ENCODE measurements at places on chromosomes 5 and 9.

- DNase-seq: no peak
These were observed 26.2 kb upstream of the LAMC3 start for GRCh38 chr9:130982636-130983358.

- no peak for DNase-seq
These were observed 845.9 kb downstream of the CDH9 start for GRCh38 chr5:26192486-26192885.

GRCh38 chr5:157524887-157525286 is 50.7 kb downstream of the ADAM19 start:
- no peak for DNase-seq

GRCh38 chr5:158838781-158839180 is 260.9 kb downstream of the EBF1 start:
- DNase-seq: no peak

DNA sequence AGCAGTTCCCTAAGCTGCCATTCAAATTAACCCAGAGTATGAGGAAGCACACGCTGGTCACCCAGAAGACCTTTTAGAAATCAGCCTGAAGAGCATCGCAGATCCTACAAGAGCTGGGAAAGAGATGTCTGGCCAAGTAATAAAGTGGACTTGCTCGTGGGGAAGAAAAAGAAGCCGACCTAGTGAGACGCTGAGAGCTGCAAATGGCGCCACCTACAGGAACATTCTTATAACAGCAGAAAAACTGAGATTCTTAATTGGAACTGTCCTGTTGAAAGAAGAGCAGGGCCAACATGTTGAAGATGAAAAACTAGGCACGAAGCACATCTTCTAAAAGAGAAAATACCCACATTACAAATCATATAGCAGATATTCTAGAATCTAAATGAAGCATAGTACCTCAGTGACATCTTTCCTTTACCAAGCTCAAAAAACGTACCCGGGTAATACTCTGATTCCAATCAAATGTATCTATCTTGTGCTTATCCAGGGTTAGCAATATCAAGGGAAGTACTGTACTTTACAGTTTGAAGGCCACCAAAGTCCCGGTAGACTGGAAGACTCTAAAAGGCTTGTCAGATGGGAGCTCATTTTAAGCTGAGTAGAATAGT is 3.9 kb upstream of the GNAQ start:
- no peak for DNase-seq

DNA sequence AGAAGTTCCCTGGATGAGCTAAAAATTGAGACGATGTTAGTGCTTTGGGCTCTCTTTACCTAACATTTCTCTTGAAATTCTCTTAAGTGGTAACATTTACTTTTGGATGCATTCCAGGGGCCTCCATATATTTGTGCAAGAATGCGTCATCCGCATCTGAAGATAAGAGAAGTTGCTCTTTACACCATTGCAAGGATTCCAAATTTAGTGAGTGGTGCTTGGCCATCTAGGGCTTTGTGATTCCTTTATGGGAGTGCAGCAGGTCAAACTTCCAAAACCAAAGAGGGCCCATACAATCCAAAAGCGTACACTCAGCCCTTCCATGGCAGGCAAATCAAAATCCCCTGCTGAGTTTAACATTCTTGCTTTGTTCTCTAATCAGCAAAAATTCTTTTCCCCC is 102.0 kb upstream of the DMAC1 start:
- no peak for DNase-seq

DNA sequence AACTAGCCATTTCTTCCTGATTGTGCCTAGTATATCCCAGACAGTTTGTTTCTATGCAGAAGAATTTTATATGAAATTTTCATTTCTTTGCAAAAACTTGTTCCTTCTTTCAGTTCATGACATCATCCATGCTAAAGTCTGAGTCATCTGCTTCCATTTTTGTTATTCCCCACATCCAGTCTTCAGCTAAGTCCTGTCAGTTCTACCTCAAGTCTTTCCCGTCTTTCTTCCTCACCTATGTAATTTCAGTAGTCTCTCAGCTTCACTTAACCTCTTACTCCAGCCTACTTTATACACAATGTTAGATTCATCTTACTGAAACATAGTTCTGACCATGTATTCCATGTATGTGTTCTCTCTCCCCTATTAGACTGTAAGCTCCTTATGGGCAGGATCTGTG is 39.1 kb downstream of the G3BP1 start:
- no peak for DNase-seq

GRCh38 chr9:90555351-90556057 is 87.1 kb downstream of the DIRAS2 start:
- DNase-seq: no peak

DNA sequence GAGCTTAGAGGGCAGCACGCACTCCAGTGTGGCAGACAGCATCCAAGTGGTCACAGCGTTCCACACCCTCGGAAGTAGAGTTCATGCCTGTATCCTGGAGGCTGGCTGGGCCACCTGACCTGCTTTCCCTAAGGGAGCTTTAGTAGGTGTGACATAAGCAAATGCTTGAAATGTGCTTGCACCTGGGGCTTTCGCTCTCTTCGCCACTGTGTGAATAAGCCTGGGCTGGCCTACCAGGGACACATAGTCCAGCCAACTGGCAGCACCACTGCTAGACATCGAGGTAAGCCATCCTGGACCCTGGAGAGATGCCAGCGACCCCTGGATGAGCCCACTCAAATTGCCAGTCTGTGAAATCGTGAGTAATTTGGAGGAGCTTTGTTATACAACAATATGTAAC is 24.9 kb upstream of the IRX4 start:
- no peak for DNase-seq

- DNase-seq: no peak
These were observed 69.6 kb downstream of the MAN2A1 start for GRCh38 chr5:109759306-109759705.

DNA sequence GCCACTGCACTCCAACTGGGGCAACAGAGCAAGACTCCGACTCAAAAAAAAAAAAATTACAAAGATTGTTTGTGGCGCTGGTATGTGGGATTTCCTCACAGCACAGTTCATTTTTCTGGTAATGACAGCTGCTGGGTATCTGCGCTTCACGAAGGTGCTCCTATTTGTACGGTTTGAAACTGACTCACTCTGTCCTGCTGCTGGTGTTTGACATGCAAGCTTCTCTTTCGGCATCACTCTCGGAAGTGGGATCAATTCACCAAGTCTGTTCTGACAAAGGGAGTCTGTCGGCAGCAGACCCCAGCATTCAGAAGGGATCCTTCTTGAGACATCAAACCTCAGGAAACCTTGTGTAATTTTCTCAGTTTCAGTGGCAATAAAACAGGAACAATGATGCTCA is 26.3 kb downstream of the MAML1 start:
- no peak for DNase-seq

- DNase-seq: no peak
These were observed 155.7 kb downstream of the RMI1 start for GRCh38 chr9:84136119-84136868.

- no peak for DNase-seq
These were observed 116.1 kb downstream of the KDM4C start for GRCh38 chr9:6873857-6874256.

DNA sequence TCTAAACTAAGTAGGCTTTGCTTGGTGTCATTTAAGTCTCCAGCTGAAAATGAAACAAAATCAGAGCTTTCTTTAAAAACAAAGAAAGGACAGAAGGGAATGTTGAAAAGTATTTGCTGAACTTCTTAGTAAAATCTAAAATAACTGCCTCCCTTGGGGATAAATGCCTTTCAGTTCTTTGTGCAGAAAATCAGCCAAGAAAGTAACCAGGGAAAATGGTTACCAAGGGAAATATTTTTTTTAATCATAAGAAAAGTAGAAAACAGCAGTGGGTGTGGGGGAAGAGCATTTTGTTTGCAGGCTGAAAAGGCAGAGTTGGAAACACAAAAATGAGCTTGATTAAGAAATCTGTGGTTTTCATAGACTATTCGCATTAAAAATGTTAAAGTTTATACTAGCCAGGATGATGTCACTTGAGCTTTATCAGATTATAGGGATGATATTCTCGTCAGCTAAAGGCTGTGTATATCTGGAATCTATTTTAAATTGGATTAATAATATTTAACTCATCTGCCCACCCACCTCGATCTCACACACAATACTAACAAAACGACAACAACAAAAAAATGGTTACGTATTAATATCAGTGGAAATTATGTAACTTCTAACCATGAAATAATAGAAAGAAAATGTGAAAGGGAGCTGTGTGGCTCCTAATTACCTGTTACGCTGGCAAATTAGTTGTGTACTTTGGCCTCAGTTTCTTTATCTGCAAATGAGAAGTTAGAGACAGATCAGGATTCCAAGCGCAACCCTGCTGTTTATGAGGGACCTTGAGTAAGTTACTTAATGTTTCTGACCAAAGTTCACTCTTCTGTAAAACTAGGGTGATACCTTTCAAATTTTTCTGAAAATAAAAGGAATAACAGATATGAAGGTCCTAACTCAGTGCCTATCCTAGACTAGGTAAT is at the start of gene ECM2:
Gene ECM2, minus strand, starts transcription at position 51 of the 911 bp plus-strand sequence. CDS start 13,124 bp downstream, outside the sequence.
- DNase-seq: no peak

DNA sequence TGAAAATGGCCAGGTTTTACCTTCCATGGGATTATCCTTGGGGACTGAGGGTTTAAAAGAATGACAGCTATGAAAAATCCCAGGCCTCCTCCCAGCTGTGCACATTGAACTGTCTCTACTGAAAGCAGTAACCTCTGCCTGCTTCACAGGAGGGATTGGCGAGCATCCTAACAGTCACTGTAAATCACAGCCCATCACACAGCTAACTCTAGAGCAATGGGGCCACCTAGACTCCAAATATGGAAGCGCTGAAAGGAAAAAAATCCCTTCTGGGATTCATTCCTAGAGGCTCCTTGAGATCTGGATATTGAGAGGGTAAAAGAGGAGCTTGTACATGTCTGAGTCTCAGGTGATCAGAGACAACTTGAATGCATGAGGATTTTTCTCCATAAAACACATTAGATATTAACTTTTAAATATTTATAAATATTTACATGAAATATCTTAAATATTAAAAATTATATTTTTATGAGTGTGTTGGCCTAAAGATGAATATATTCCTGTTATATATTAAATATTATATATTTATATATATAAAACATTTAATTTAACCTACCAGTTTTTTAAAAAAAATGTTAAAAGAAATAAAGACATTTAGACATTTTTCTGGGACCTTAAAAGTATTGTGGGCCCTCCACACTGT is 133.8 kb upstream of the SLC24A2 start:
- DNase-seq: no peak

DNA sequence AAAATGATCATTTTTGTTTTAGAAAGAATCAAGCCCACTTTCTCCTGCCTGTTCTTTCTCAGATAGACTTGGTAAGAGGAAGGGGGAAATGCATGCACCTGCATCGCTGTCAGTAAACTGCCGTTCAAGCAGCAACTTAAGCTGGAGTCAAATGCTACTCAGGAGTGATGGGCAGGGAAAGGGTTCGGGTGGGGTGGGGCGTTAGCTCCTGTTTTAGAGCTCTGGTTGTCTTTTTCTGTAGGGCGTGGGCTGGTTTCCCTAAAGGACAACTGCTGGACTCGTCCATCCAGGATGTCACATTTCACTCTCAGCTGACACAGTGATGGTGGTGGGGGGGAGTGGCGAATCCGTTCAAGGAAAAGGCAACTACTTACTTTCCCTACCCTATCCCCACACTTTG is 75.0 kb downstream of the NDFIP1 start:
- DNase-seq: no peak

DNA sequence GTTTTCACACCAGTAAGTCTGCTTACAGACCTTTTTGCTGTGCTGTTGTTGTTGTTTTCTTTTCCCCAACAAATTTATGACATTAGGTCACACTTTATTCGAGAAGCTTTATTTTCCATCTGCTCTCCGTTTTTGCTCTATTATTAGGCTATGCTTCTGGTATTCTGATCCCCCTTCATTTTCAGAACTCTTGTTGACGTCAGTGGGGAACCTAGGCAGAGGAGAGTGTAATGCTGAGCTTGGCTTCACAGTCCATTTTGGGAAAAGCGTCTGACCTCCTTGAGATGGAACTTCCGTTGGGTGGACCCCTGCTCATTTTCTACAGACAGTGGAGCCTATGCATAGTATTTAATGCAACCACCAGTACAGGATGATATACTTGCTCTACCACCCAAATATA is 387.9 kb upstream of the MEF2C start:
- no peak for DNase-seq

- no peak for DNase-seq
These were observed 49.5 kb downstream of the PTGS1 start for GRCh38 chr9:122420315-122420714.

GRCh38 chr9:125467116-125467740 is 205.6 kb downstream of the GAPVD1 start:
- no peak for DNase-seq

GRCh38 chr9:20139763-20140290 is 351.0 kb upstream of the SLC24A2 start:
- DNase-seq: no peak

DNA sequence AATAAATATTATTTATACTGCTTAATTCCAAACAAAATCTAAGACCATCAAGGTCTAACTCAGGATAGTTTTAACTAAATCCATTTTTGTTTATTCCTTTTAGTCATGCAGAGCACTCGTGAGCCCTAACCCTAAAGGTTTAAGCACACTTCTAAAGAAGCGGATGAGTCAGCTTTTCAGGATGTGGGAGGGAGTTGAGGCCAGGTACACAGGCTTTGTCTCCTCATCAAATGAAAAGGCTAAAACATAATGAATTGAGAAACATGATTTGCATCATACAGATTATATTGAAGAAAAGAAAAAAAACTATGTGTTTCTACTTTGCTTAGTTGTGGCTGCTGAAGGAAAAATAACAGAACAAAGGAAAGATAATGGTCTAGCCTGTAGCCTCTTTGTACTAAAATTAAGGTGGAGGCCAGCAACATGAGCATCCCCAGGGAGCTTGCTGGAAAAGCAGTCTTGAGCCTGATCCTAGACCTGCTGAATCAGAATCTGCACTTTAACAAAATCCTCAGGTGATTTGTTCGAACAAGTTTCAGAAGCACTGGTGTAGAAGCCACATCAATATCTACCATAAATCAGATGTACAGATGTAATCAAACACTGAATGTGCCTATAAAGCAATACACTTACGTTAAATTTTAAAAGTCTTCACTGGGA is 21.1 kb upstream of the ISCA1 start:
- no peak for DNase-seq

DNA sequence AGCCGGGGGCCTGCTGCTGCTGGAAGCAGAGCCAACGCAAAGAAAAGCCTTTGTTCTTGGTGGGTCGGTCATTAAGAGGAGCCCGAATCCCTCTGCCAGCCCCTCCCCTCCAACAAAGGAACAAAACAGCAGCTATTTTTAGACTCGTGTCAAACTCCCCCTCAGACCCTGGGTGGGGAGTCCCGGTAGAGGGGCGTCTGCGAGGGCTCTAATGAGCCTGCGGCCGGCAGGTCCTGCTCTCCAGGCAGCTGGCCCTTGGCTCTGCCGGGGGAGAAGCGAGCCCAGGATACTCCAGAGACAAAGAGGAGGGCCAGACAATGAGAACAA is 114.0 kb downstream of the LHX2 start:
- DNase-seq: no peak

DNA sequence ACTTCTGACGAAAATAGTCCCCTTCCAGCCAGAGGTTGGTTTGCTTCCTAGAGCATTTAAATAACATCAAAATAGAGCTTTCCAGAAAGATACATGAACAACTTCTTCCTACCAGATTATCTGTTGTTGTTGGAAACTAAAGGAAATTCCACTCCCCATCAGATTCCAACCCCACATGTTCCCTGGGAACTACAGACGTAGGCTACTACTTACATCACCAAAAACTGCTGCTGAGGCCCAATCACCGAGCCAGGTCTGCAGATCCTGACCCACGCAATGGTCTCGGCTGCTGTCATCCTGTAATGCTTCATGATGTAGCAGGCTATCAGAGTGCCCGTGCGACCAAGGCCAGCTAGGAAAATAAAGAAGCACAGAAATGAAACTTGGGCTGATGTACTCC is 73.4 kb downstream of the HABP4 start:
- no peak for DNase-seq
